ENCODE measurements at places on chromosomes 1 and 21.

- DNase-seq, result no peak
Observed at GRCh38 chr1:63379583-63379982, 12.2 kb downstream of the ALG6 start.

DNA sequence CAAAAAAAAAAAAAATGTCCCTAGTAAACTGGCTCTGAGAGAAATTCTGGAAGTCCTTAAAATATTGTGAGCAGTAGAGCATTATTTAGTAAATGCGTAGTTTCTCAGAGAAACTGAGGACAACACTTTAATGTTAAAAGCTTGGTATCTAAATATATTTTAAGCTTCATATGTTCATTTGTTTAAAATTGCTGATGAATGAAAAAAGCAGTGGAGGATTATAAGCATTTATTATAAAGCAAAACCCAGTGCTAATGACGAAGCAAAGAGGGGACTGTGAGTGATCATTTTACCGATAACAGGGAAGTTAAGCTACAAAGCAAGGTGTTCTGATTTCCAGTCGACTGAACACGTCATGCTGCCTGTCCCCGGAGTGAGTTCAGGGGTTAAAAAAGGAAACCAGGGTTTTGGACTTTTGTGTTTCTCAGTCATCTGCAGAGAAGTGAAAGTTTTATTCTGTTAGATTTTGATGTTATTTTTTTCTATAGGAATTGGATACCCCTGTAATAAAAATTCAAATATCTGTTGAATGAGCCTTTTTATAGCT, 64.5 kb upstream of the SCCPDH start:
- DNase-seq, result no peak

GRCh38 chr1:32981003-32981901, 16.6 kb upstream of the RNF19B start:
- DNase-seq, result peak; percentile 50

- no peak for DNase-seq
Observed at GRCh38 chr1:51420867-51421627, 90.7 kb upstream of the TTC39A start.

- DNase-seq, result no peak
Observed at GRCh38 chr1:89274411-89274857, 1.8 kb upstream of the GBP5 start.

DNA sequence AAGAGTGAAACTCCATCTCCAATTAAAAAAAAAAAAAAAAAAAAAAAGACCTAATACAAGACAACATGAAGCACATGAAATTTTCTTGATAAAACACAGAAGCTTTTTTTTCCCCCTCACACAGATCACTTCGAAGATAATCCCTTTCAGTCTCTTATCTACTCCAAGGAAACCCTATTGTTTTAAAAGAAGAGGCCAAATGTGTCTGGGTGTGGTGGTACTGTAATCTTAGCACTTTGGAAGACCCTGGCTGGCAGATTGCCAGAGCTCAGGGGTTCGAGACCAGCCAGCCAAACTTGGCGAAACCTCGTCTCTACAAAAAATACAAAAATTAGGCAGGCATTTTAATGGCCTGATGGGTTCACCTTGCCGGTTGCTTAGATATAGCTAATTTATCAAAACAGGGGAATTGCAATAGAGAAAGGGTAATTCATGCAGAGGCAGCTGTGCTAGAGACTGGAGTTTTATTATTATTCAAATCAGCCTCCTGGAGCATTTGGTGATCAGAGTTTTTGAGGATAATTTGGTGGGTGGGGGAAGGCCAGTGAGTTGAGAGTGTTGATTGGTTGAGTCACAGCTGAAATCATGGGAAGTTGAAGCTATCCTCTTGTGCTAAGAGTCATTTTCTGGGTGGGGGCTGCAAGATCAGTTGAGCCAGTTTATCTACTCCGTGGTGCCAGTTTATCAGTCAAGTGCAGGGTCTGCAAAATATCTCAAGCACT, 62.5 kb downstream of the SLC16A1 start:
- DNase-seq, result no peak

GRCh38 chr1:199272628-199273086, 633.8 kb downstream of the PTPRC start:
- no peak for DNase-seq

DNA sequence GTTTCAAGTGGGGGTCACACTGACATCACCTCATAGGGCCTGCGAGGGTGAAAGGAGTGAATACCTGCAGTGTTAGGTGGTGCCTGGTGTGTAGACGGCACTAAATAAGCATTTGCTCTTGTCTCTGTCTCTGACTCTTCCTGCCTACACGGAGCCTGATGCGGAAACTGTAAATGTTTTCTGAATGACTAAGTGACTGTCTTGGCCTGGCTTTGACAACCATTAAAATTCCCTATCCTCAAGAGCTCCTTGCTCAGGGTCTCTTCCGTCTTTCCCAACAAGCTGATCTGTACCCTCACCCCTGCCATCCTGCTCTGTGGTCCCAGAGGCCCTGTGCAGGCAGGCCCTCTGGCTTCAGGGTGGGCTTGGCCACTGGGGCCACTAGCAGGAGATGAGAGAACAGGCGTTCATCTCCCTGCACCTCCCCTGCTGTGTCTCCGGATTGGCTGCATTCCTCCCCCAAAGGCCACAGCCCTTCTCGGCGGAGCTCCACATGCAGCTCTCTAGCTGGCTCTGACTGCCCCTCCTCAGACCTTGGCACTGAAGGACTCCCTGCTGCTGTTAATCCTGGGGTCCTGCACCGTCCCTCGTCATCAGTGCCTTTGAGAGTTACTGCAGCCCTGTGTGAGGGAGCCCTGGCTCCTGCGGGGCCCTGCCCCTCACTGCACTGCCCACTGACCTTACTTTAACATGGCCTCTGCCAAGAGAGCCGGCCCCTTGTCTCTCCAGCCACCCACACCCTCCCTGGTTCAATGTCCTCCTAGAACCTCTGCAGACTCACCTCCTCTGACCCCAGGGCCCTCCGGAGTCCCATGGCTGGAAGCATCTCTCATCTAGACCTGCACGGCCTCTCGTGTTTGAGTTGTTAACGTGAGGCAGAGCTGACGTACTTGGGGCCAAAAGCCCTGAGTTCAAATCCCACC, 211.1 kb downstream of the MATN1 start:
- no peak for DNase-seq

GRCh38 chr1:23352096-23352695, 8.1 kb upstream of the HNRNPR start:
- DNase-seq, result no peak

- DNase-seq, result no peak
Observed at GRCh38 chr1:14613926-14614325, 15.4 kb downstream of the KAZN start.
